ENCODE measurements at places on chromosomes 5 and 9. TPM values are rescaled to one million over a fixed set of nuclear protein-coding genes. Genes with fewer than 3 reads are reported as not detected.

The F2RL2 gene
- total RNA-seq, result not detected

The SLC36A2 gene
- total RNA-seq, result not detected

The FAM81B gene
- not detected for total RNA-seq

The SAXO1 gene
- 0.26 TPM for total RNA-seq

The LOX gene
- total RNA-seq, result not detected

- no peaks in the 10 kb centered on the region for H3K27me3 ChIP-seq
- H3K4me3 ChIP-seq, result no peak overlapping the region
- H3K36me3 ChIP-seq, result no peaks in the 10 kb centered on the region
- no peak for DNase-seq
Observed at GRCh38 chr5:67306965-67307607, 110.5 kb upstream of the CD180 start.

- DNase-seq, result no peak
- no peak overlapping the region for H3K27ac ChIP-seq
- H3K36me3 ChIP-seq, result no peaks in the 10 kb centered on the region
- H3K4me1 ChIP-seq, result no peaks in the 10 kb centered on the region
Observed at GRCh38 chr5:157801-158200, 33.5 kb upstream of the LRRC14B start.

GRCh38 chr9:118686959-118687358 is 682.3 kb downstream of the BRINP1 start:
- H3K27me3 ChIP-seq, result no peaks in the 10 kb centered on the region
- H3K27ac ChIP-seq, result no peak overlapping the region
- H3K4me3 ChIP-seq, result no peak overlapping the region
- H3K4me1 ChIP-seq, result no peaks in the 10 kb centered on the region
- no peak for DNase-seq

GRCh38 chr5:133828722-133829121 is 139.7 kb downstream of the C5orf15 start:
- no peak for DNase-seq
- H3K4me3 ChIP-seq, result no peak overlapping the region
- H3K36me3 ChIP-seq, result no peaks in the 10 kb centered on the region
- no peak overlapping the region for H3K27ac ChIP-seq

- no peak overlapping the region for H3K4me3 ChIP-seq
- no peak overlapping the region for H3K27ac ChIP-seq
- H3K27me3 ChIP-seq, result peaks cover 4% of the 10 kb centered on the region
- no peaks in the 10 kb centered on the region for H3K4me1 ChIP-seq
- no peak for DNase-seq
- peaks cover 9% of the 10 kb centered on the region for H3K36me3 ChIP-seq
Observed at GRCh38 chr5:10588109-10588775, 24.4 kb downstream of the ANKRD33B start.

DNA sequence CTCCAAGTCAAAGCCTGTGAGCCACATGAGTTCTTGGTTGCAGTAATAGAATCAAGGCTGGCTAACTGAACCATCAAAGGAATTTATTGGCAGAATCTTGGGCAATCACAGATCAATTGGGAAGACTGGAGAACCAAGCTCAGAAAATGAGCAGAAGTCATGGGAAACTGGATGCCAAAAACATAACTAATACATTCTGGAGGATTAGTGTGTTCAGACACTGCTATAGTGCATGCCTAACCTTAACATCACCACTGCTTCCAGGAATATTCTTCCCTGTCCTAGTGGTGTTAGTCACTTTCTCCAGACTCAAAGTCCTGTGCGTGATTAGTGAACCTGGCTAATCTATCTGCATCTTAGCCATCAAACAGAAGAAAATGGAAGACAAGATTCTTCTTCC is 843.7 kb downstream of the EFNA5 start:
- no peaks in the 10 kb centered on the region for H3K36me3 ChIP-seq
- H3K27ac ChIP-seq, result no peak overlapping the region
- H3K27me3 ChIP-seq, result no peaks in the 10 kb centered on the region

DNA sequence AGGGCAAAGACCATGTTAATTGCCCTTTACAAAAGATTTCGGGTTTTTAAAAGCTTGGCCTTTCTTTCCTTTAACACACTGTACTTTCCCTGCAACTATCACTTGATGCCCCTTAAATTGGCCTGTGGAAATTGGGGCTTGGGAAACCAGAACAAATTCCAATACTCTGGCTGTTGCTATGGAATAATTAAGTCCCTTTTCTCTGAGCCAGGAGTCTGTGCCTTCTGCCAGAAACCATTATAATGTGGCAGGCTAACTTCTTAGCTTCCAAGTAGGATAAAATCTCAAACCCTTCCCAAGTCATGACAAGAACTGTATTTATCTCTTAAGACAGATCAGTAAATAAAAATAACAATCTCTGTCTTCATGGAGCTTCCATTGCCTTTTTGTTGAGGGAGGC is 1.1 kb upstream of the SPINK1 start:
- H3K4me3 ChIP-seq, result no peak overlapping the region
- H3K36me3 ChIP-seq, result no peaks in the 10 kb centered on the region
- H3K27ac ChIP-seq, result no peak overlapping the region
- no peak for DNase-seq
- H3K4me1 ChIP-seq, result no peaks in the 10 kb centered on the region
